Right cardiac atrium (tissue), 5 donors: ENCODE measurements at places on chromosomes 2 and 18. TPM values are rescaled to one million over a fixed set of nuclear protein-coding genes. Genes with fewer than 3 reads are reported as not detected.

CPLX4 gene
- not detected for polyA plus RNA-seq

KCNK3 gene
- polyA plus RNA-seq: 29.3 TPM

GALNT13 gene
- 4.6 TPM for polyA plus RNA-seq

BCL2 gene
- 2.7 TPM for polyA plus RNA-seq

TPGS2 gene
- 63.8 TPM for polyA plus RNA-seq

CCT7 gene
- 210 TPM for polyA plus RNA-seq

LAPTM4A gene
- 224 TPM for polyA plus RNA-seq

COLEC11 gene
- 70.6 TPM for polyA plus RNA-seq

ZSWIM2 gene
- polyA plus RNA-seq: not detected

MERTK gene
- 3.8 TPM for polyA plus RNA-seq

TUBA3D gene
- polyA plus RNA-seq: 28.0 TPM

ACADL gene
- polyA plus RNA-seq: 2.8 TPM

SH3BP4 gene
- polyA plus RNA-seq: 12.3 TPM

DNAJB2 gene
- polyA plus RNA-seq: 57.5 TPM

MYO3B gene
- not detected for polyA plus RNA-seq

DLX1 gene
- polyA plus RNA-seq: 0.23 TPM

TMBIM1 gene
- 64.3 TPM for polyA plus RNA-seq

OTOS gene
- not detected for polyA plus RNA-seq

ALPG gene
- not detected for polyA plus RNA-seq

LYPD6 gene
- 0.48 TPM for polyA plus RNA-seq

ABCB11 gene
- 0.07 TPM for polyA plus RNA-seq

FAM168B gene
- polyA plus RNA-seq: 34.1 TPM

LDLRAD4 gene
- polyA plus RNA-seq: 25.7 TPM

CENPA gene
- polyA plus RNA-seq: 0.18 TPM

CFAP221 gene
- polyA plus RNA-seq: 0.63 TPM

REV1 gene
- polyA plus RNA-seq: 16.4 TPM

TGFA gene
- 0.81 TPM for polyA plus RNA-seq

AQP12A gene
- not detected for polyA plus RNA-seq

TM4SF20 gene
- not detected for polyA plus RNA-seq

NYAP2 gene
- polyA plus RNA-seq: not detected

CD207 gene
- 0.18 TPM for polyA plus RNA-seq

SNORC gene
- polyA plus RNA-seq: 0.59 TPM

AGAP1 gene
- polyA plus RNA-seq: 10.5 TPM

CLEC4F gene
- 0.36 TPM for polyA plus RNA-seq

ALLC gene
- polyA plus RNA-seq: 0.38 TPM

ZNF521 gene
- polyA plus RNA-seq: 7.2 TPM

FIGN gene
- polyA plus RNA-seq: 2.7 TPM

SPRED2 gene
- 9.2 TPM for polyA plus RNA-seq

FBXO11 gene
- 23.4 TPM for polyA plus RNA-seq

NEDD4L gene
- polyA plus RNA-seq: 25.7 TPM

STAMBP gene
- 36.0 TPM for polyA plus RNA-seq

DES gene
- 9,146 TPM for polyA plus RNA-seq

LRRC30 gene
- polyA plus RNA-seq: not detected

BUB1 gene
- 0.38 TPM for polyA plus RNA-seq

CCBE1 gene
- polyA plus RNA-seq: 0.48 TPM

ANKRD62 gene
- polyA plus RNA-seq: not detected

LBH gene
- 12.4 TPM for polyA plus RNA-seq

GAL3ST2 gene
- 0.09 TPM for polyA plus RNA-seq

CXCR4 gene
- polyA plus RNA-seq: 3.8 TPM

COPS7B gene
- 17.7 TPM for polyA plus RNA-seq

CD28 gene
- polyA plus RNA-seq: 0.14 TPM

DSG1 gene
- polyA plus RNA-seq: 0.34 TPM

RAX gene
- polyA plus RNA-seq: not detected

FAM161A gene
- polyA plus RNA-seq: 1.1 TPM
